ENCODE measurements at places on chromosomes 3 and 15.

- peak; percentile 24 for DNase-seq
Measured at GRCh38 chr3:3800080-3800455, 837 bp downstream of the LRRN1 start.

GRCh38 chr3:67421912-67422311 is 232.5 kb downstream of the SUCLG2 start:
- DNase-seq, result no peak

- DNase-seq, result peak; percentile 70
Measured at GRCh38 chr3:45592830-45593707, 1.5 kb upstream of the LIMD1 start.

DNA sequence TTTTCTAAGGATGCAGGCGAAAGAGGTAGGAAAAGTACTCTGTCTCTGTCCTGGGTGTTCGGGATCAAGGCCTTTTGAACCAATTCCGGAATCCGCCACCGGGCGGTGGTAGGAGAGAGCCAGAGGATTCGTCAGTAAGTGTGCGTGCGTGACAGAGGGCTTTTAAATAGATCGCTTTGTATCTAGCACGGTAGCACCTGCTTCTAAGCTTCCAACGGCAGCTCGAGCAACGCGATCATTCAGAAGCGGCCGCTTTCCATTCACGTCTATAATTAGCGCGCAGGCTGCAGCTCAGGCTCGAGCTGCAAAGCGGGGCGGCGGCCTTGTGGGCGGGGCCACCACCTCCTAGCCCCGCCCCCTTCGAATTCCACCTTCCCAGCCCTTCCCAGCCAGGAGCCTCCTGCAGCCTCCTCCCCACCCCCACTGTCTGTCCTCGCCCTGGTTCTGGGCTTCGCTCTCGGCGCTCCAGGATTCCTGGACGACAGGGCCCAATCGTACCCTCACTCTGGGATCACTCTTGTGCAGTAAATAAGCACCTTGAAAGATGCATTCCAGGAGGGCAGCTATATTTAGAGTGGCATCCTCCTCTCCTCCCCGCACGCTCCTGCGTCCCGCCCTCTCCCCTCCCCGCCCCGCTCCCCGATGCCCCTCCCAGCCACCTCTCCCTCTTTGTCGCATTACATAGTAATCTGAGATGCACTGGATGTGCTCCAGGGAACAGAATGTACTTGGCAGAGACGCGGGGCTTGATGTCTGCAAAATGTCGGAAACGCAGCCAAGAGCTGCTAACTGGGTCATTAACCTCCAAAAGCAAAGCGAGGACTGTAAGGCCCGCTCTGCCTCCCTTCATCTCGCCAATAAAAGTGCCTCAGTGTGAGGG is 224.1 kb upstream of the TPRG1 start:
- peak; percentile 90 for DNase-seq

DNA sequence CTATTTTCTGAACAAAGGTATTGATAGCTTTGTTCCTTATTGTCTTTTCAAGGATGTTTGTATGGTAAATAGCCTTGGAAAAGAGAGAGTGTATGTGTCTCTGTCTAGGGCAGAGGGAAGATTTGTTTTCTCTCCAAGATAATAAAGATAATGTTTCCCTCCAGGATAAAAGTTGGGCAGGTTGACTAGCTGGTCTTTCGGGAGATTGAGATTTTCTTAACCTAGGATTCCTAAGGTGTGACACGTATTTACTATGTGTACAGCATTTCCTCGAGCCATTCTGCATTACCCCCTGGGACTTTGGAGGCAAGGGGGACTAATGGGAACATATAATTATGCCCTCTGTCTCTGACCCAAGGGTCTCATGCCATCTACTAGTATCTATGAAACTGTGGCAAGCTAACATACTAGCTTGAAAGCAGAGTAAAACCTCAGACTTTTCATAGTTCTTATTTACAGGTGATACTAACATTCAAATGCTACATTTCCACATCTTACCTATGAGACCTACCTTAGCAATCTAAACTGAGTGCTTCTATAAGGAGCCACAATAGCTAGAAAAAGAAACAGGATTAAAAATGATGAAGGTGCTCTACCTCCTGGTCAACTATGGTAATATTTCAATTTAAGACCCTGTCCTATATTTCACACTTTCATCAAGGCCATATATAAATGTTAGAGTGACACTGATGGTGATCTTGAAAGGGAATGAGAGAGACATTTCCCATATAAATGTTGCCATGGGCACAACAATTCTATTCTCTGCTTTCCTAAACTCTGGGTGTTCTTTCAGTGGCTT is 252.9 kb upstream of the CBLB start:
- DNase-seq, result no peak

DNA sequence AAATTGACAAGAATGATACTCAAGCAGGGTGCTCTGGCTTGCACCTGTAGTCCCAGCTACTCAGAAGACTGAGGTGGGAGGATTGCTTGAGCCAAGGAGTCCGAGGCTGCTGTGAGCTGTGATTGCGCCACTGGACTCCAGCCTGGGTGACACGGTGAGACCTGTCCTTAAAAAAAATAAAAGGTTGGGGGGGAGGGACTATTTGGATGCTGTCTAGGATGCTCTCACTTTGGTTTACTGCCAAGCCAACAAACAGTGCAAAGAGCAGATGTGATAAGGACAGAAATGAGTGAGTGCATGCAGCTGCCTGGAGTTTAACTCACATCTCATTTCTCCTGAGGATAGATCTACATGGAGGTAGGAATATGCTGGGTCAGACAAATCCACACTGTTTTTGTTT is 130.0 kb downstream of the FRMD4B start:
- no peak for DNase-seq

- no peak for DNase-seq
Measured at GRCh38 chr3:57959423-57960173, 48.6 kb upstream of the FLNB start.

DNA sequence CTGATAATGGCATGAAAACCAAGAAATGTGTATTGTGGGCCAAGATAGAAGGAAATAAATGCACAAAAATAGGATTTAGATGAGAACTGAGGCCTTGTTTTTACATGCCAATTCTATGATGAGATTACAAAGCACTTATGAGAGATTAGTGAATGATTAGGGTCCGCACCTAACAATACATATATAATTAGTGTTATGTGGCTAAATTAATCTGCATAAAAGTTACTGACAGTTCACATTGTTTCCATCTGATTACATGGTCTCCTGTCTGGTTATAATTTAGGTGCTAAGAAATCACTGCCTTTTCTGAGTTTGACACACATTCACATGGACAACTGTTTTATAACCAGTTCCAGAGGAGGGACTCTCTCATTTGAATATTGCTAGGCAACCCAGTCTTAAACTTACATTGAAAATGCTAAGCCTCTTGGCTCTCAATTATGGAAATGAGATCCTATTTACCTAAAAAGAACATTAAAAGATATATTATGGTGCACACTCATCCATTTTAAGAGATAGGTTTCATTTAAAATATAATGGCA is 117.0 kb upstream of the ARL6 start:
- no peak for DNase-seq

DNA sequence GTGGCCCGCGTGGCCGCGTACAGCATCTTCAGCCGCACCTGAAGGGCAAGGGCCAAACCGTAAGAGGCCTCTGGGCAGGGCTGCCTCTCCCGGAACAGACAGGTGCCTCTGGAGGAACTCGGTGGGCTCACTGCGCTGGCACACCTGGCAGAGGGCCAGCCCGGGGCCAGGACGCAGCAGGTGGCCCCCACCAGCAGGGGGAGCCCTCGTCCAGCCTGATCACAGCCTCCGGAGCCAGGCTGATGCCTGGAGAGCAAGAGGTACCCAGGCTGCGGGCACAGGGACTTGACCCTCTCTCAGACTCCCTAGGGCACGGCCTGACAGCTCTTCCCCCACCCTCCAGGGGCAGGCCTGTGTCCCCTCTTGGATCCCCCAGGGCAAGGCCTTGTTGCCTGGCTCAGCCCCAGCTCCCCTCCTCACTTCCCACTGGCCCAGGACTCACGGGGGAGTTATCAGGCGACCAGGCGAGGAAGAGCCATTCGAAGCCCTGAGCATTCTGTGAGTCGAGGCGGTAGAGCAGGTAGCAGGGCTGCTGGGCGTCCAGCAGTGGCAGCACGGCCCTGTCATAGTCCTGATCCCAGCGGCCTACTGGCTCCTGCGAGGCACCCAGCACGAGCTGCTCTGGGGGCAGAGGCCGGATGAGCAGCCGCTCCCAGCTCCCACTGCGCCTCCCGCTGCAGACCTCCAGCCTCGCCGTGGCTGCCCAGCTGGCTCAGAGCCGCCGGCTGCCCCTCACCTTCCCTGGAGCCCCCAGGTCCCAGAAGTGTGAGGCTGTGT is 6.2 kb upstream of the TLR9 start:
- DNase-seq, result no peak

- DNase-seq, result no peak
Measured at GRCh38 chr15:65765106-65765505, 27.0 kb downstream of the DENND4A start.
